Neural crest cell (in vitro differentiated cells): ENCODE measurements at places on chromosomes 16 and 17.

DNA sequence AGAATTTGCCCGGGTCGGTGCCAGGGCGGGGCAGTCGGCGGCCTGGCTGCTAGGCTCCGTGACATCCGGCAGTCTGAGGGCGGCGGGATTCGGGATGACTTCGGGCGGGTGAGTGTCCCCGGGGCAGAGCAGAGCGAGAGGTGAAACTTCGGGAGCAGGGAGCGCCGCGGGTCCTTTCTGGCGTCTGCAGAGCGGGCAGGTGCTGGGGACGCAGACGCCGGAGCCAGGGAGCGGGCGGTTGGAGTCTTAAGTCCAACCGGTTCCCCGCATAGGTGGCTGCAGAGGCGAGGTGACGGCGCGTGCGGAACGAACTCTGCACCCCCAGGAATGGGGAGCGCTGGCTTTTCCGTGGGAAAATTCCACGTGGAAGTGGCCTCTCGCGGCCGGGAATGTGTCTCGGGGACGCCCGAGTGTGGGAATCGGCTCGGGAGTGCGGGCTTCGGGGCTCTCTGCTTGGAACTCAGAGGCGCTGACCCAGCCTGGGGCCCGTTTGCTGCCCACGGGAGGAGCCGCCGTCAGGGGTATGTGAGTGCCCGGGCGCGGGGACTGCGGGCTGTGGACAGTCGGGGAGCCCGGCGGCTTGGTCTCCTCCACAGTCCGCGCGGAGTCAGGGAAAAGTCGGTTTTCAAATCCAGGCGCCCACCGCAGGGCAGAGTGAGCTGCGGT is at the start of gene B4GALNT2:
TSS of gene B4GALNT2 (plus strand) at position 71 of the 666 bp plus-strand sequence. CDS start at position 95, 24 bp downstream.
- peak; percentile 9 for DNase-seq

GRCh38 chr16:80122115-80122514 is 418.7 kb upstream of the DYNLRB2 start:
- DNase-seq, result no peak

DNA sequence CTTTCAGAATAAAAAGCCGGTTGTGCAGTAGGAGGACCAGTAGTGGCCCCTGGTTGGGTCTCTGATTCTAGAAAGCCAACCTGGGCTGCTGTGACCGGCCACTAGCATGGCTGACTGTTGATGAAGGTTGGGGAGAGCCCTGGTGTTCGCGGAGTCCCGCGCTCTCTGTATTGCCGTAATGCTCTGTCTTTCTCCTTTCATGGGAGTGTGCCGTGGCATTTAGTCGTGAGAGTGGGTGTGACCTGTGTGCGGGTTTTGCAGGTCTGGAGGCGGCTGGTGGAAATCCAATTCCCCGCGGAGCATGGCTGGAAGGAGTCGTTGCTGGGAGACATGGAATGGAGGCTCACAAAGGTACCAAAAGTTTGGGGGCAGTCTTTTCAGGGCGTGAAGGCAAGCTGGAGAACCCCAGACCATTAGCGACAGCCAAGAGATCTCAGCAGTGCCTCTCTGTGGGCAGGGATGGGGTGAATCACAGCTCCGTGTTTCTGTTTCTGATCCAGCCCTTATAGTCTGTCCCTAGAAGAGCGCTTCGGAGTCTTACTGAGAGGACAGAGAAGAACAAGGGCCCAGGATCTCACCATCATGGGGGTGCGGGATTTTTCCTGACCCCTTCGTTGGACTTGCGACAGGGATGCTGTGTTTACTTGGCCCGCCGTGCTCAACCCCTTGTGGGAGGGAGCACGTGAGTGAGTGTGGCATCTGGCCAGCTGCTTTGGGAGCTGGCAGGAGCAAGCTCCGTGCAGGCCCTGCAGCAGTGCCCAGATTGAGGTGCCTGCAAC is 56.5 kb downstream of the RNF213 start:
- no peak for DNase-seq

- no peak for DNase-seq
Measured at GRCh38 chr17:65857718-65858117, 296.3 kb upstream of the AXIN2 start.

- no peak for DNase-seq
Measured at GRCh38 chr16:87622756-87623319, 20.5 kb downstream of the JPH3 start.

DNA sequence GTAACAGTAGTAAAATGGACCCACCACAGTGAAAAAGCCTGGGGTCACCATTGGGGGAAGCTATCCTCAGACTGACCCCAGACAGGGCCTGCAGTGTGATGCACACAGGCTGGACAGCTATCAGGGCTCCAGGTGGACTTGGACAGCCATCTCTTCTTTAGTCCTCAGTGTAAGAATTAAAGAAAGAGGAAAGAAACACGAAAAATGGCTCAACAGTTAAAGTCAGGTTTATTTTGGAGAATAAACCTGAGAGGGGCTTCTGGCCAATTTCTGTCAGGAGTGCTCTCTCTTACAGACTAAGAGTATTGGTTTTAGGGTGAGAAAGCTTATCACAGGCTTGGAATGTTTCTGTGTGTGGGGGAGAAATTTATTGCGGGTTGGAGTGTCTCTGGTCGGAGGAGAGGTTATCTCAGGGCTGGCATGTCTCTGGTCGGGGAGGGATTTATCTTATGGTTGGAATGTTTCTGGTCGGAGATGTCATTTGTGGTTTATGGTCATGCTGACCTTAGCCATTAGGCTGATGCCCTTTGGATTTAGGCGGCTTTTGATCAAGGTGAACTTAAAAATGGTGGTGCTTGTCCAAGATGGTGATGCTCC is 10.8 kb upstream of the B4GALNT2 start:
- DNase-seq, result no peak

DNA sequence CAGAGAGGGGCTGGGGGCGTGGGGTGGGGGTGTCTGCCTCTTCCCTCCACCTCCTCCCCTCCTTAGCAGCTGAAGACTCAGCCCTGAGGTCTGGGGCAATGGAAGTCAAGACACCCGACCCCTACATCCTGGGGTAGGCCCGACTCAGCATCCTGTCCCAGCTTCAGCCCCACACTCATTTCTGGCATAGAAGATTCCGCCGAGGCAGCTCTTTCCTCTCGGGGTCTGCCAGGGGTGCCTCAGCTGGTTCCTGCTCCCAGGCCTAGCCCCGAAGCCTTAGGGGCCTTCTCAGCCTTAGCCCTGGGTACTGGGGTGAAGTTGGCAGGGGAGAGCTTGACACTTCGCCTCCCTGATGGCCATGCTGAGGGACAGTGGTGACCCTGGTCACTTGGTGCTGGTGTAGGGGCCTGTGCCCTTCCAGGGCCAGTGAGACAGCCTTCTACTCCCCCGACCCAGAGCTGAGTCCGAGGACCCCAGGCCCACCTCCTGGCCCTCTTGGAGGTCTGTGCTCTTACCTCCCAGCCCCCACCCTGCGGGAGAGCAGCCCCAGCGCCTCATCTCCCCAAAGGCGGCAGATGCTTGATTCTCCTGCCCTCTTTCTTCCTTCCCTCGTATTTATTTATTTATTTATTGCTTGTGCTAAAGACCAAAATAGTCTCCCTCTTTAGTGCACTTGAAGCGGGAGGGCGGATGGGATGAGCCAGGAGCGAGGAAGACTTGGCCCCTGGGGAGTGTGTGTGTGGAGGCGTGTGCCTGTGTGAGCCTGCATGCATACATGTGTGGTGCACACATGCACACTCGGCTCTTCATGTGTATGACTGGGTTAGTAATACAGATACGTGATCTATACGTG is 42.5 kb downstream of the KCNJ12 start:
- no peak for DNase-seq
